ENCODE measurements at places on chromosomes 4 and X. TPM values are rescaled to one million over a fixed set of nuclear protein-coding genes. Genes with fewer than 3 reads are reported as not detected.

GRCh38 chr4:15042529-15043167 is 40.4 kb downstream of the CPEB2 start:
- no peak for DNase-seq
- H3K27ac ChIP-seq: peak overlapping the region; percentile 45
- H3K4me1 ChIP-seq: peaks cover 34% of the 10 kb centered on the region
- H3K4me3 ChIP-seq: no peak overlapping the region
- H3K36me3 ChIP-seq: no peaks in the 10 kb centered on the region

GRCh38 chrX:100264200-100264599 is 145.9 kb downstream of the PCDH19 start:
- no peak overlapping the region for H3K27ac ChIP-seq
- DNase-seq: no peak
- no peaks in the 10 kb centered on the region for H3K4me1 ChIP-seq
- no peaks in the 10 kb centered on the region for H3K27me3 ChIP-seq
- no peak overlapping the region for H3K4me3 ChIP-seq

GRCh38 chrX:23511793-23512192 is 155.5 kb upstream of the PRDX4 start:
- no peaks in the 10 kb centered on the region for H3K4me1 ChIP-seq
- no peak overlapping the region for H3K27ac ChIP-seq
- no peak overlapping the region for H3K4me3 ChIP-seq
- no peaks in the 10 kb centered on the region for H3K36me3 ChIP-seq

The CSAG1 gene
- total RNA-seq: not detected

DNA sequence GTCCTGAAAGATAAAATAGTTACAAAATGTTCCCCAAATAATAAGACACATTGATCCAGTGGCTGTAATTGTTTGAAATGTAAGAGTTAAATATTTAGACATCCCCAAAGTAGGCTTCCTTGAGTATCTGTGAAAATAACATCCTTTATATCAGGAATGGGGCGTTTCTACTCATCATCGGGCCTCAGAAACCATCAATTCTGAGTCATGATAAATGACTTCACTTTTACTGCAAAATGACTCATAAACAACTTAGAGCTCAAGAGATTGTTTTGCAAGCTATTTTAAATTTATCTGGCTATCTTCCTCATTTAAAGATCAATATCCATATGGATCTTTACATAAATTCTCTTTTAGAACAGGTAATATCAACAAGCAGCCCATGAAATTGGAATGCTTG is 369.4 kb upstream of the CNKSR2 start:
- H3K27ac ChIP-seq: no peak overlapping the region
- no peaks in the 10 kb centered on the region for H3K36me3 ChIP-seq
- no peaks in the 10 kb centered on the region for H3K27me3 ChIP-seq
- no peak overlapping the region for H3K4me3 ChIP-seq

The MAGEA2 gene
- not detected for total RNA-seq

GRCh38 chrX:118742176-118742575 is 14.8 kb downstream of the IL13RA1 start:
- H3K4me3 ChIP-seq: no peak overlapping the region
- H3K27ac ChIP-seq: no peak overlapping the region
- H3K27me3 ChIP-seq: no peaks in the 10 kb centered on the region

DNA sequence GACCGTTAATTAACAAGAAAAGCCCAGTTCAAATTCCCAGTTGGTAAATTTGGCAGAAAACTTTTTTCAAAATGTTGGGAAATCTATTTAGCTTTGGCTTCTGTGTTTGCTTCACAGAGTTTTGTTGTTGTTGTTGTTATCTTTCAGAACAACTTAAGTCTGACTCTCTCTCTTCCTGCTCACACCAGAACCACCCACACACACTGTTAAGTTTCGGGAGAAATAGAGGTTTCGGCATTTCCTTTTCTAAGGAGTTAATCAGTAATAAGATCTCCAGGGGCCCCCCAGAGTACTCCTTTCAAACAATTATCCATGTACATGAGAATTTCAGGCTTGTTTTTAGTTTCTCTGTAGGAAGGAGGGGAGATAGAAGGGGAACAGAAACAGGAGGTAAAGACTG is 106.2 kb upstream of the PTCHD1 start:
- no peak overlapping the region for H3K4me3 ChIP-seq
- H3K27ac ChIP-seq: no peak overlapping the region
- no peaks in the 10 kb centered on the region for H3K27me3 ChIP-seq
- no peaks in the 10 kb centered on the region for H3K36me3 ChIP-seq
- DNase-seq: no peak

The TMEM271 gene
- total RNA-seq: not detected

GRCh38 chr4:159045321-159045720 is 57.6 kb upstream of the RAPGEF2 start:
- H3K4me3 ChIP-seq: no peak overlapping the region
- H3K27ac ChIP-seq: no peak overlapping the region
- no peaks in the 10 kb centered on the region for H3K27me3 ChIP-seq
- H3K4me1 ChIP-seq: peaks cover 8% of the 10 kb centered on the region
